Natural killer cell (primary cell): ENCODE measurements at places on chromosomes 1 and 21. TPM values are rescaled to one million over a fixed set of nuclear protein-coding genes. Genes with fewer than 3 reads are reported as not detected.

DNA sequence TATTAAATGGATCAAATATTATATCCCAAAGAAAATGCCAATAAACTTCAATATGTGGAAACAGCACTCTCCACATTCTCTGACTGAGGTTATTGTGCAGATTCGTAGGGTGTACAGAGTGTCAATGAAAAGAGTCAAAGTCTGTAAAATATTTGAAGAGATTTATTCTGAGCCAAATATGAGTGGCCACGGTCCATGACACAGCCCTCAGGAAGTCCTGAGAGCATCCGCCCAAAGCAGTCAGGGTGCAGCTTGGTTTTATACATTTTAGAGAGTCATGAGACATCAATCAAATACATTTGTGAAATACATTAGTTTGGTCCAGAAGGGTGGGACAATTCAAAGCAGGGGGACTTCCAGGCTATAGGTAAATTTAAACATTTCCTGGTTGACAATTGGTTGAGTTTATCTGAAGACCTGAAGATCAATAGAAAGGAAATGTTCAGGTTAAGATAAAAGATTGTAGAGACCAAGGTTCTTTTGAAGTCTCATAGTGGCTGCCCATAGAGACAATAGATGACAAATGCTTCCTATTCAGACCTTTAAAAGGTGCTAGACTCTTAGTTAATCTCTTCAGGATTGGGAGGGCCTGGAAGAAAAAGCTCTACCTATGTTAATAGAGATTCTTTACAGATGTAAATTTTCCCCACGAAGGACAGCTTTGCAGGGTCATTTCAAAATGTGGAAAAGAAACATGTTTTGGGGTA, 569.5 kb downstream of the MATN1 start:
- no peak overlapping the region for H3K4me3 ChIP-seq
- DNase-seq, result no peak
- H3K27me3 ChIP-seq, result no peaks in the 10 kb centered on the region
- no peak overlapping the region for H3K27ac ChIP-seq
- H3K36me3 ChIP-seq, result no peaks in the 10 kb centered on the region
- H3K4me1 ChIP-seq, result no peaks in the 10 kb centered on the region

DNA sequence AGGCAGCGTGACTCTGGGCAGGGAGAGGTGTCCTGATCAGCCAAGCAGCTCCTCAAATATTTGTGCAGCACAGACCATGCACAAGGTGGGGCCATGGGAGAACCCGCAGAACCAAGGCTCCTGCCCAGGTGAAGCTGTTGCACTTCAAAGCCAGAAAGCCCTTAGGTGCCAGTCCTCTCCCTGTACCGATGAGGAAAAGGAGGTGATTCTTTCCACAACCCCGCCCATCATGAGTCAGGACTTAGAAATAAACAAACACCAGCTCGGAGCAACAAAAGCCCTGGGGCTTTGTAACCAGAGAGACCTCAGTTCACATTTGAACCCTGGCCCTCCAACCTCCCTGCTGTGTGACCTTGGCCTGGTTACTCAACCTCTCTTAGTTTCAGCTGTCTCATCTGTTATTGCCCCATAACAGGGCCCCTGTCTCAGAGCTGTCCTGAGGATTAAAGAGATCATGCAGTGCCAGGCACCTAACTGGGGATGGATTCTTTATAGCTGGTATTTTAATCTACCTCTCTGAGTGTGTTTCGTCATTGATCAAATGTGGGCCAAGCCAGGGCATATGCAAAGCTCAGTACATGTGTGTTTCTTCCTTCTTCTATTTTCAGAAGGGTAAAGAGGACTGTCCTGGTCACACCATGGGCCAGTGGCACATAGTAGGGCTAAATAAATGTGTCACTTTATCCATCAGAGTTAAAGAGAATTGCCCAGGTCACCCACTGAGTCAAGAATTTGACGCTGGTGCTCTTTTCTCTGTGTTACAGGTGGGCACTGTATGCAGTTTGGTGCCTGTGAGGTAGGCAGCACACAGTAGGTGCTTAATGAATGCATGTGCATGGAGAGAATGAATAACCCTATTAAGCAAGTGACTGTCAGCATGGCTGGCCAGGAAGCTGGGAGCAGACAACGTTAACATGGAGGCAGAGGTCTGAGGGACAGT, 1.4 kb downstream of the LDLRAD1 start:
- no peaks in the 10 kb centered on the region for H3K4me1 ChIP-seq
- H3K27ac ChIP-seq, result no peak overlapping the region
- H3K4me3 ChIP-seq, result no peak overlapping the region
- no peaks in the 10 kb centered on the region for H3K36me3 ChIP-seq

GRCh38 chr1:247829656-247830055, 5.7 kb upstream of the OR14A16 start:
- no peak overlapping the region for H3K4me3 ChIP-seq
- H3K27ac ChIP-seq, result no peak overlapping the region
- no peaks in the 10 kb centered on the region for H3K4me1 ChIP-seq
- H3K36me3 ChIP-seq, result no peaks in the 10 kb centered on the region
- DNase-seq, result no peak
- H3K27me3 ChIP-seq, result no peaks in the 10 kb centered on the region

DNA sequence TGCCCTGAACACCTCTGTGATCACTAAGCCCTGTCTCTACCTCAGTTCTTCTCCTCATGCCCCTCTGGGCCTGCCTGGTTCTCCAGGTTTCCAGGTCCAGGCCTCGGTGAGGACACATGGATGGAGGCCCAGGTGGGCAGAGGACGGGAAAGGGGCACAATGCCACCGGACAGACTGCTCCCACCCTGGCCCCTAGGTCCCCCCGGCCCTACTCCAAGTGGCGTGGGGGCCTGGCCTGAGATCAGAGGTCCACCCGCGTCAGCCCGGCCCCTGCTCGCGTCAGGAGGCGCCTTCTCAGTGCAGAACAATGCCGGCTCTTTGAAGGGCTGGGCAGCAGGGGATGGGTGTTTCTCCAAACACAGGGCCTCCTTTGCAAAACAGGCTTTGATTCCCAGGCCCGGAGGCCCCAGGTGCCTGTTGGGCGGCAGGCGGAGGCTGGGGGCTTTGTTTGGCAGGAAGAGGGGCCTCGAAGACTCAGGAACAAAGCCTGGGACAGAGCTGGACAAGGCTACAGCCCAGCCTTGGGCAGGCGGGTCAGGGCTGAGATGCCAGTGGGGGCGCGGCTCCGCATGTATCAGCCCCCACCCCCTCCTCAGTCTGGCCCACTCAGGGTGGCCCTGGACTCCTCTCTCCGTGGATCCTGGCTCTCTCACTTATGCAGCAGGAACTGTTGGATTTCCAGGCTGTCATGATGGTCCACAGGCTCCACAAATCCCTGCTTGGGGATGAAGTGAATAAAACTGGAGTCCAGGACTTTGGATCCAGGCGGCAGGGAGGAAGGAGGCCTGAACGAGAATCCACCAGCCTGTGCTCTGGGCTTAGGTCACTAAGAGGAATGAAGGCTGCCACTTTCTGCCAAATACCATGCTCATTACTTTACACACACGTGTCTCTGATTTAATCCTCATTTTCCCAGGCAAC, 77.4 kb upstream of the SLC2A1 start:
- no peaks in the 10 kb centered on the region for H3K36me3 ChIP-seq
- peak overlapping the region; percentile 6 for H3K27ac ChIP-seq
- H3K4me3 ChIP-seq, result no peak overlapping the region
- peaks cover 24% of the 10 kb centered on the region for H3K4me1 ChIP-seq
- DNase-seq, result no peak

- no peaks in the 10 kb centered on the region for H3K36me3 ChIP-seq
- H3K27me3 ChIP-seq, result no peaks in the 10 kb centered on the region
- DNase-seq, result no peak
- H3K4me3 ChIP-seq, result no peak overlapping the region
- H3K27ac ChIP-seq, result no peak overlapping the region
Measured at GRCh38 chr1:209552406-209553264, 30.9 kb upstream of the CAMK1G start.

GRCh38 chr1:170735366-170736263, 71.7 kb downstream of the PRRX1 start:
- H3K4me3 ChIP-seq, result no peak overlapping the region
- DNase-seq, result no peak
- no peaks in the 10 kb centered on the region for H3K4me1 ChIP-seq
- H3K27ac ChIP-seq, result no peak overlapping the region

DNA sequence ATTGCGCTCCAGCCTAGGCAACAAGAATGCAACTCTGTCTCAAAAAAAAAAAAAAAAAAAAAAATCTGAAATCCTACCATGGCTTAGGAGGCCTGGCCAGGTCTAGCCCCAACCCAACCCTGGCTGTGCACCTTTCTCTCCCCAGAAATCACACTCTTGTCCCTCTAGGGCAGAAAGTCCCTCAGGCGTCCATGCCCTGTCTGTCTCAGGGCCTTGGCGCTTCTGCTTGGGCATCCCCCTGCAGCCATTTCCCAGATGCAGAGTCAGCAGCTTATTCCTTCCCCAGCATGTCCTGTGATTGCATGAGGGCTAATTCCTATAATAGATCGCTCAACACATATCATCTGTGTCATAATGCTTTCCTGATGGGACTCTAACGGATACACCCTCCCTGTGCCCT, 57.3 kb upstream of the PCP4 start:
- H3K27ac ChIP-seq, result no peak overlapping the region
- no peak for DNase-seq
- no peaks in the 10 kb centered on the region for H3K36me3 ChIP-seq

- H3K4me3 ChIP-seq, result no peak overlapping the region
- DNase-seq, result no peak
- no peak overlapping the region for H3K27ac ChIP-seq
- H3K36me3 ChIP-seq, result peaks cover 41% of the 10 kb centered on the region
Measured at GRCh38 chr21:32645261-32646182, 33.3 kb upstream of the CFAP298 start.

DNA sequence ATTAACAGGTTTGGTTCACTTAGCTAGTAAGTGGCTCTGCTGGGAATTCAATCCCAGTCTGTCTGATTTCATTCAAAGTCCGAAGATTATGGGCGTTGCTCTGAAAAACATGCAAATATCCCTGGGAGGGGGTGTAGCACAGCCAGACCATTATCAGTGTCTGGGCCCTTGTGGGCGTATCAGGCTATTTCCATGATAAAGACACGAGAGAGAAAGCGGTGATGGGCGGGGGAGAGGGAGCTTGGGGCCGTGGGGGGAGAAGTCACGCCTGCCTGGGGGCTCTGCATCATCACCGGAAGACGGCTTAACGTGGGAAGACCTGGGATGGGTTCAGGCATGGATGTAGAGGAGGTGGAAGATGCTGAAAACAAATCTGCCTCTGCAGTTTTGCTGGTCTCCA, 25.8 kb downstream of the IL6R start:
- no peak overlapping the region for H3K27ac ChIP-seq
- H3K27me3 ChIP-seq, result no peaks in the 10 kb centered on the region
- no peaks in the 10 kb centered on the region for H3K36me3 ChIP-seq
- peaks cover 26% of the 10 kb centered on the region for H3K4me1 ChIP-seq
- no peak for DNase-seq

DNA sequence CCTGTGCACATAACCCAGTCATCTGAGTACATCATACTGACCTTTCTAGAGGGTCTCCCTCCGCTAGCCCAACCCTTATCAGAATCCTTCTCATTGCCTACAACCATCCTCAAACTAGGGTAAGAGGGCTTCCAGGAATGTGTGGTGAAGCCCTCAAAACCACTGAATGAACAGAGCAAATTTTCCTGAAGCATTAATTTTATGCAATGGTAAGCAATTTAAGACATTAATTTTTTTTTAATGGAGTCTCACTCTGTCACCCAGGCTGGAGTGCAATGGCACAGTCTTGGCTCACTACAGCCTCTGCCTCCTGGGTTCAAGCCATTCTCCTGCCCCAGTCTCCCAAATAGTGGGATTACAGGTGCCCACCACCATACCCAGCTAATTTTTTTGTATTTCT, 86.1 kb upstream of the ZNF281 start:
- no peaks in the 10 kb centered on the region for H3K27me3 ChIP-seq
- no peak for DNase-seq
- no peaks in the 10 kb centered on the region for H3K4me1 ChIP-seq
- H3K27ac ChIP-seq, result no peak overlapping the region
- no peak overlapping the region for H3K4me3 ChIP-seq

DNA sequence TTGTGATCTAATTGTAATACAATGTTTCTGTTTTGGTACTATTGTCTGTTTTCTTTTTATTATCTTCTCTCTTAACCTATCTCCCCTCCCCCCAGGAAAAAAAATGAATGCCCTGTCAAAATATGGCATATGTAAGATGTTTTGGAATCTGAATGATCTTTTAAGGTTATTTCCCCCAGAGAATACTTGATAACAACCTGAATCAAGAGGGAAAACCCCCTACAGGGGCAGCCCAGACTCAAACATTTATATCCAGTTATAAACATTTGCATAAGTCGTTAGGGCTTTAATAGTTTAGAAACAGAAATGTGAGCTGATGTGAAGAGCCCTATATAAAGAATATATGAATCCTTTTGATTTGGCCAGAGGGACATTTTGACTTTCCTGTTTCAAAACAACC, 169.5 kb downstream of the VAV3 start:
- H3K36me3 ChIP-seq, result no peaks in the 10 kb centered on the region
- no peak overlapping the region for H3K4me3 ChIP-seq
- no peaks in the 10 kb centered on the region for H3K27me3 ChIP-seq
- DNase-seq, result peak; percentile 48

GRCh38 chr1:2182376-2182775, 12.2 kb downstream of the FAAP20 start:
- no peaks in the 10 kb centered on the region for H3K27me3 ChIP-seq
- no peak overlapping the region for H3K27ac ChIP-seq
- DNase-seq, result no peak
- peaks cover 2% of the 10 kb centered on the region for H3K36me3 ChIP-seq

GRCh38 chr1:218312509-218312908, 27.4 kb downstream of the RRP15 start:
- no peak overlapping the region for H3K4me3 ChIP-seq
- H3K36me3 ChIP-seq, result peaks cover 11% of the 10 kb centered on the region
- DNase-seq, result no peak
- H3K4me1 ChIP-seq, result no peaks in the 10 kb centered on the region
- H3K27ac ChIP-seq, result no peak overlapping the region
- H3K27me3 ChIP-seq, result no peaks in the 10 kb centered on the region

- H3K4me1 ChIP-seq, result no peaks in the 10 kb centered on the region
- H3K4me3 ChIP-seq, result no peak overlapping the region
- no peak for DNase-seq
- no peaks in the 10 kb centered on the region for H3K27me3 ChIP-seq
Measured at GRCh38 chr21:27333096-27333495, 366.2 kb upstream of the ADAMTS5 start.

GRCh38 chr1:166354406-166354805, 187.6 kb upstream of the FAM78B start:
- H3K4me1 ChIP-seq, result no peaks in the 10 kb centered on the region
- no peak overlapping the region for H3K4me3 ChIP-seq
- no peaks in the 10 kb centered on the region for H3K27me3 ChIP-seq
- DNase-seq, result no peak

The YOD1 gene
- total RNA-seq, result 21.2 TPM

The TRIM17 gene
- total RNA-seq, result 13.4 TPM

The S100A12 gene
- 11.4 TPM for total RNA-seq

The TMCO2 gene
- total RNA-seq, result not detected

The DHRS3 gene
- 106 TPM for total RNA-seq

The OR1C1 gene
- total RNA-seq, result not detected

The PTGS2 gene
- 4.0 TPM for total RNA-seq

The PPIAL4G gene
- 0.43 TPM for total RNA-seq

The SERPINC1 gene
- total RNA-seq, result not detected
